ENCODE measurements at places on chromosomes 4 and X.

DNA sequence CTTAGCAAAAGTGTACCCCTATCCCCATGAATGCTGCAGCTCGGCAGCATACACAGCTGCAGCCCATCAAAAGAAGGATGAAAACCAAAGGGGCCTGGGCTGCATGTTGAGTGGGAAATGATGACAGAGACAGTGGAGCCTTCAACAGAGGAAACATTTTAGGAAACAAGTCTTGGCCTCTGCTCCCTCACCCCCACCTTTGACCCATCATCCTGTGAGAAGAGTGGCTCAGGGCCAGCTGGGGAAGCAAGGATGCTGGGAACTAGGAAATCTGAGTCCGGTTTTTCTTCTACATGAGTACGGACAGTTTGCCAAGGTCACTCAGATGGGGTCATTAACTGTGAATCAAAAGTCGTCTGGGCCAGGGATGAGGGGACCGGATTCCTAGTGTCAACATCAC lies 37.2 kb downstream of the IDS start:
- no peak for DNase-seq

DNA sequence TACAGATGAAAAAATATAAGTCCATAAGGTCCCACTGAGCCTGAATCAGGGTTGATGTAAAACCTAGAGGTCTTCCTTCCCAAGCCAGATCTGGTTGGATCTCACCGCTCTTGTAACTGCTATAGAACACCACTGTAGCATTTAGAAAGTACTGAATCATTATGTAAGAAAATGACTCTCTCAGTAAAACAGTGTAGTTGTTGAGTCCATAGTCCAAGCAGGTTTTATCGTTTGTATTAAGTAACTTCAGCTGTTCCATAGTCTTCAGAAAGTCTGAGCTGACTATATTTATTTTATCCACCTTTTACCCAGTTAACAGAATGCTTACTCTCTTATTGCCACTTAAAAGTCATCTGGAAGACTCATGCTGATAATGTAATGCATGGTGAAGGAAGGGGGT lies 82.2 kb downstream of the POLA1 start:
- no peak for DNase-seq

DNA sequence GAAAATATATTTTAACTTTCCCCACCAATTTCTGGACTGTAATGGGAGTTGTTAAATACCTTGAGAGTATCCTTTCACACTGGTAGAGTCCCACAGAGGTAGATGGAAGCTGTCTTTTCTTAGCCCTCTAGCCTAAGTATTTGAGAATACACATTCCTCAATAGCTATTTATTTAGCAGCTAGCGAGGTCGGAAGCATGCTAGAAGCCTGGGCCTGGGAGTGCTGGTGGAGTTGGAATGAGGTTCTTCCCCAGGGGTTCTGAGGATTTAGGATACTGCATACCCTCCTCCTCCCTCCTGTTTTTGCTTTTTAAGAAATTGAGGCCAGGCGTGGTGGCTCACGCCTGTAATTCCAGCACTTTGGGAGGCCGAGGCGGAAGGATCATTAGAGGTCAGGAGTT lies 999 bp upstream of the KLHL15 start:
- no peak for DNase-seq

- DNase-seq, result no peak
These were observed 68.2 kb downstream of the FAM193A start for GRCh38 chr4:2604614-2605013.

DNA sequence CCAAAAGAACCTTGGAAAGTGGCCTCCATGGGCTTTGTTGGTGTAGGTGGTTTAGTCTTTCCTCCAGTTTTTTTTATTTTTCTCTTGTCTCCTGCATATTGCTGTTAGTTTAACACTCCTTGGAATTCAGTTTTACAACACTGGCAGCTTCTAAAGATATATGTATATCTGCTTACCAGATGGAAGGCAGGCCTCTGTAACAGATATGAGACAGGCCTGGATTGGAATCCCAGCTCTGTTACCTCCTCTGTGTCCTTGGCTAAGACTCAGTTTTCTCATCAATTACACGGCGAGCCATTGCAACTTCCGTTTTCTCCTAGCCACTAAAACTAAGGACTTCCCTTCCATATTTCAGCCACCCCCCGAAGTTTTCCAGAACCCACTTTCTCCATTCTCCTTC lies 133.4 kb upstream of the SMAD1 start:
- no peak for DNase-seq

- no peak for DNase-seq
These were observed 1.6 kb upstream of the CCDC149 start for GRCh38 chr4:24914460-24914859.

DNA sequence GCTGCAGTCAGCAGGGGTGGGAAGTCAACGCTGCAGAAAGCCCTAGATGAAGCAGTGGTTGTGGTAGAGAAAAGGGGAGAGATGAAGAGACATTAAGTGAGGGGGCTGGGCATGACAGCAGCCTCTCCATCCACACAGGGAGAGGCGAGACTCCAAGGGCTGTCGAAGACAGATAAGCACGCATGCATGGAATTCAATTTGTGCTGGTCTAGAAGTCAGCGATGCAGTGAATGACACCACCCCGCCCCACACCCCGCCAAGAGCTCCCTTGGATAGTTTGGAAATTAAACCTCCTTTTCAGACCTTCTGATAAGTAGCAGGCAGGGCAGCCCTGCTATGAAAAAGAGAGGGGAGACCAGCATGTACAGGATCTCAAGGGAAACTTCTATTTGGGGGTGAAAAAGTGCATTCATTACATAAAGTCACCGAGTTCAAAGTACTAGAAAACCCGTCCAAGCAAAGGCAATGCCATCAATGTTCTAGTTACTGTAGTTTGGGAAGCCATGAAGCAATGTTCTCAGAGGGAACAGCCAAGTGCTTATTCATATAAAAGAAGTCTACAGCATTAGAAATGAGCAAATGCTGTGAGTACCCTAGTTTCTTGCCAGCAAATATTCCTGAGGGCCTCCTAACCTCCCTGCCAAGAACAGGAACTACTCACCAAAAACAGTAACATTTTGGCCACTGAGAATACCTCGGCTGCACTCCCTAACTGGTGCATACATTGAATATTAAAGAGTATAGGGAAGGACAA lies 152.3 kb upstream of the ANXA10 start:
- no peak for DNase-seq

DNA sequence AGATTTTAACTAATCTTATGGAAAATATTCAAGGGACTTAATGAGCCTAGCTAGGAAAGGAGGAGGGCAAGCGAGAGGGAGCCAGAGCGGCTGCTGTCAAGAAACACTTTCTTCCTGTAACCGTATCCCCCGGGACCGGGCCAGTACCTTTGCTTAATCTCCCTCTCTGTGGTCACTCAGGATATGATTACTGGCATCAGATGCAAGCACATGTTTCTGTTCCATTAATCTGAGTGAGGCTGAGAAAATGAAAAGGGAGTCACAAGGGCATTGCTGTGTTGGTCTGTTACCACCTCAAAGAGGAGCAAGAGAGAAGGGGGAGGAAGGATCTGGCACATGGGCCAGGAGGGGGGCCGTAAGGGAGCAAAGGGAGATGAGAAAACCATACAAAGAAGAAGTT lies 356.7 kb upstream of the GATB start:
- peak; percentile 40 for DNase-seq

GRCh38 chrX:153776611-153777045 lies 4.2 kb upstream of the SRPK3 start:
- no peak for DNase-seq

GRCh38 chr4:74793757-74794381 lies 454 bp downstream of the BTC start:
- DNase-seq, result peak; percentile 67

DNA sequence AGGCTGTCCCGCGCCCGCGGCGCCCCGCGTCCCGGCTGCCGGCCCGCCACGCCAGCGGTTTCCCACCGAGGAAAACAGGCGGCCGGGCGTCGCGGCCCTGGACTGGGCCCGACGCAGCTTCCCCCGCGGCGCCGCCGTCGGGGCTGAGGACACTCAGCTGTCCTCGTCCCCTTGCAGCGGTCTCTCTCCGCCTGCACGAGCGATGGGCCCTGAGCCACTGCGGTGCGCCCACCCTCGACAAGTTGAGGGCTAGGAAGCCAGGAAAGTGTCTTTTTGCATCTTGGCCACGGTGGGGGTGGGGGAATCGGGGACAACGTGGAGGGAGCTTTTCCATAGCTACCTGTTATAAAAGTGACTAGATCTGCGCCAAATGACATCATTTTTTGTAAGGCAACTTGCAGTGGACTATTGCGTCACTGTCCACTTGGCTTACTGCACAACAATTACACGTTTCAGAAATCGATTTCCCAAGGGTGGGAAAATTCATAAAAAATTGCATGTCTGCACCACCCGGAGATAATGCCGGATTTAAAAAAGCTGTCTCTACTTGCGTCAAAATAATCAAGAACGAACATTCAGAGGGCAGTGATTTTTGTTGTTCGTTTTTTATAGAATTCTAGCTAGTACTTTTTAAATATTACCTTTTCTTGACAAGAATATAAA lies 1.1 kb downstream of the KLHL15 start:
- no peak for DNase-seq

GRCh38 chr4:177131736-177132135 lies 177.9 kb upstream of the NEIL3 start:
- no peak for DNase-seq

GRCh38 chr4:8370106-8370787 lies 70.3 kb downstream of the ACOX3 start:
- no peak for DNase-seq

- DNase-seq, result no peak
These were observed 208.1 kb upstream of the EOLA2 start for GRCh38 chrX:150146271-150146896.

DNA sequence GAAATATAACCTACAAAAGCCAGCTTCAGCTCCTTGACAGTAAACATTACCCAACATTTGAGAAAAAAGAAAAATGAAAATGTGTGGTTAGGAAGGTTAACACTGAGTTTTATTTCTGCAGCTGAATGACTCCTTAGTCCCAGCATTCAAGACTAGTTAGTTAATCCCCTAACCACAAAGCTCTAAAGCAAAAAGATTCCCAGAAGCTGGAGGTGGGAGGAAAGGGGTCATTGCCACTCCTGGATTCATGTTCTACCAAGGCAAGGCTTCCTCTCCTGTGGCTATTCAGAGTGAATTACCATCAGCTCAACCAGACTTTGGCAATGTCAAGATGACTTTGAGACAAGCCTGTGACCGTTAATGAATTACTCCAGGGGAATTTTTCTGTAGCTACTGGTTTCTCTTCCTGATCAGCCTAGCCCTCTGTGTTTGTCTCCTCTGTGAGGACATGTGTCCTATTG lies 63.6 kb downstream of the HADH start:
- no peak for DNase-seq

DNA sequence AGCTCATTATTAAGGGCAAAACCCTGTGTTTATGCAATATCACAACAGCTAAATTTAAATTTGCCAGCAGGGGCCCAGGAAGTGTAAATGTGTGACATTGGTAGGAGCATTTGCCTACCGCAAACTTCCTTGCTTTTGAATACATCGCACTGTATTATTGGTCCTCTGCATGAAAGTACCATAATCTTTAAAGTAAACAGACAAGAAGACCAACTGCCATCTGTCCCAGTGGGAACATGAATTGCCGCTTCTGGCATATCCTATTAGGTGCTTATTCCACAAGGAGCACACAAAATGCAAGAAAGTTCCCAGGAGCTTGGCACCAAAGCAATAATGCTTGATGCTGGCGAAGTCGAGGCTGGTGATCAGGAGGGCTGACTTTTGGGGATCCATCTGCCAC lies 51.3 kb downstream of the SOD3 start:
- DNase-seq, result no peak

DNA sequence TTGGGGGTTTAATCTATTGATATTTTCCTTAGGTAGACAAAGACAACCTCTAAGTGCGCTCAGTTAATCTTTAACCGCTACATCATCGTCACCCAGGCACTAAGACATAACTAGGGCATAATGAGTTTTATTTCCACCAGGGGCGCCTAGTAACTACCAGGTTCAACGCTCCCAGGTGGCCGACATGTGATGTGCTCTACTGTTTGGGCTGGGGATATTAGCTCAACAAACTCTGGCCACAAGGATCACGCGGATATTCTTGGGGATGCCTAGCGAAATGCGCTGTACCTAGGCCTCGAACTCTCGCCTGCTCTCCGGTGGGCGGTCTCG lies 915 bp upstream of the RAB33B start:
- no peak for DNase-seq

GRCh38 chr4:1451106-1451751 lies 45.0 kb upstream of the NKX1-1 start:
- no peak for DNase-seq

GRCh38 chrX:106731590-106731989 lies 5.1 kb downstream of the RNF128 start:
- DNase-seq, result no peak

- no peak for DNase-seq
These were observed 128.7 kb downstream of the MGST2 start for GRCh38 chr4:139794158-139794954.

DNA sequence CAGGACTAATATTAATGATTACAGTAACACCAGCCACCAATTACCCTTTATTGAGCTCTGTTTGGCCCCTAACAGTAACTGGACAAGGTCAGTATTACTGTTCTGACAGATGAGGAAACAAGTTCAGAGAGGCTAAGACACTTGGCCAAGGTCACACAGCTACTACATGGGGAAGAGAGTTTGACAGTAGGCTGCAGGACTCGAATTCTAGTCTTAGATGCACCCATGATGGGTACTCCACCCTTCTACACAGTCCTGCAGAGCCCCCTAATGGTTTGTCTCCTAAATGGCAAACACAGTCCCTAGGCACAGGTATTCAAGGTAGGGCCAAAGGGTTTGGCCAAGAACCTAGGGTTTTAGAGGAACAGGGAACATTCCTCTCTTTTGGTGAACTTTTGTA lies 93.9 kb downstream of the NSUN7 start:
- DNase-seq, result no peak

- DNase-seq, result peak; percentile 57
These were observed 72.4 kb downstream of the PALLD start for GRCh38 chr4:168569066-168569930.

All from right forelimb (tissue), 1 donor.